ENCODE measurements at places on chromosomes 5 and 9. TPM values are rescaled to one million over a fixed set of nuclear protein-coding genes. Genes with fewer than 3 reads are reported as not detected.

DNA sequence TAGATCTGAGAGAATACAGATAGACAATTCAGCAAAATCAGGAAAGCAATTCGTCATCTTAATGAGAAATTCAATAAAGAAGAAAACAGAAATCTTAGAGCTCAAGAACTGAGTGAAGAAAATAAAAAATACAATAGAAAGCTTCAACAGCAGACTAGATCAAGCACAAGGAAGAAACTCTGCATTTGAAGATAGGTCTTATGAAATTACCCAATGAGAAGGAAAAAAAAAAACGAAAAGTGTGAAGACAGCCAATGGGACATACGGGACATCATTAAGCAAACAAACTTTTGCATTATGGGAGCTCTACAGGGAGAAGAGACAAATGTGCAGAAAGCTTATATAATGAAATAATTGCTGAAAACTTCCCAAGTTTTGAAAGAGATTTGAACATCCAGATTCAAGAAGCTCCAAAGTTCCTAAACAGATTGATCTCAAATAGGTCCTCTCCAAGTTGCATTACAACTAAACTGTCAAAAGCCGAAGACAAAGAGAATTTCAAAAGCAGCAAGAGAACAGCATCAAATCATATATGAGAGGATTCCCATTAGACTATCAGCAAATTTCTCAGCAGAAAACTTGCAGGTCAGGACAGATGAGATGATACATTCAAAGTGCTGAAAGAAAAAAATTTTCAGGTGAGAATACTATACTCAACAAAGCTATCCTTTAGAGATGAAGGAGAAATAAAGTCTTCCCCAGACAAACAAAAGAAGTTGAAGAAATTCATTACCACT lies 10.8 kb upstream of the RLN2 start:
- DNase-seq: no peak

GRCh38 chr9:134459164-134459563 lies 132.9 kb downstream of the RXRA start:
- no peak for DNase-seq

DNA sequence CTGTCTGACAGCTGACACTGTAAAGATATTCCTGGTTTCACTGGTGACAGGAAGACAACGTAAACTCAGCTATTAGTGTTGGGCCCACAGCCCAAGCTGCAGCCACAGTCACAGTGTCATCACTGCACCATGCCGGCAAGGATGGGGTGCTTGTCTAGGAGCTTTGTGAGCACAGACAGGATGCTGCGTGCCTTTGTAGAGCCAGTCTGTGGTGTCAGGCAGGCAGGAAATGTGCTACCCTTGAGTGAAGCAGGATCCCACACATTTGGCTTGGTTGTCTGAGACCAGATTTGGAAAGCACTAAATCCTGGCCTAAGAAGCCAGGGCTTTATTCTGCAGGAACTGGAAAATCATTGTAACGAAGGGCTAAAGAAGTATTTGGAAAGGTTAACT lies 121.6 kb upstream of the ADAMTS16 start:
- DNase-seq: no peak

GRCh38 chr9:134339183-134339806 lies 13.0 kb downstream of the RXRA start:
- DNase-seq: no peak

CCDC69 gene
- 53.0 TPM for polyA plus RNA-seq

LVRN gene
- not detected for polyA plus RNA-seq

PCDHB4 gene
- not detected for polyA plus RNA-seq

TPPP gene
- 0.03 TPM for polyA plus RNA-seq

GRCh38 chr5:164181604-164182003 lies 676.2 kb downstream of the MAT2B start:
- DNase-seq: no peak

DNA sequence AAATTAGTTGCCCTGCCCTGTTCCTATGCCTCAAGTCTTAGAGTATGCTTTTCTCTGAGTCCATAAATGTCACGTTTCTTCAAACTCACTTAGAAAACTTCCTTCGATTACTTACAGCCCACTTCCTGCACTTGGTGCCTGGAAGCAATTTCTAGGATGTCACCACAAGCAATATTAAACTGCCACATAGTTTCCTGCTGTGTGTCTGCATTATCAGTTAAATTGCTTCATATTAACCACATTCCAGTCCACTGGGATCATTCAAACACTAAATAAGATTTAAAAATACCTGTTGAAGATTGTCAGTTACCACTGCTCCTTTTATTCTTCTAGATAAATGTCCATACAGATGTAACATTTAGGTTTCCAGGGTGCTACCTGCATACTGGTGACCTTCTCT lies 4.1 kb downstream of the DENND1A start:
- no peak for DNase-seq

- no peak for DNase-seq
Measured at GRCh38 chr9:27665136-27665535, 91.9 kb upstream of the C9orf72 start.

DNA sequence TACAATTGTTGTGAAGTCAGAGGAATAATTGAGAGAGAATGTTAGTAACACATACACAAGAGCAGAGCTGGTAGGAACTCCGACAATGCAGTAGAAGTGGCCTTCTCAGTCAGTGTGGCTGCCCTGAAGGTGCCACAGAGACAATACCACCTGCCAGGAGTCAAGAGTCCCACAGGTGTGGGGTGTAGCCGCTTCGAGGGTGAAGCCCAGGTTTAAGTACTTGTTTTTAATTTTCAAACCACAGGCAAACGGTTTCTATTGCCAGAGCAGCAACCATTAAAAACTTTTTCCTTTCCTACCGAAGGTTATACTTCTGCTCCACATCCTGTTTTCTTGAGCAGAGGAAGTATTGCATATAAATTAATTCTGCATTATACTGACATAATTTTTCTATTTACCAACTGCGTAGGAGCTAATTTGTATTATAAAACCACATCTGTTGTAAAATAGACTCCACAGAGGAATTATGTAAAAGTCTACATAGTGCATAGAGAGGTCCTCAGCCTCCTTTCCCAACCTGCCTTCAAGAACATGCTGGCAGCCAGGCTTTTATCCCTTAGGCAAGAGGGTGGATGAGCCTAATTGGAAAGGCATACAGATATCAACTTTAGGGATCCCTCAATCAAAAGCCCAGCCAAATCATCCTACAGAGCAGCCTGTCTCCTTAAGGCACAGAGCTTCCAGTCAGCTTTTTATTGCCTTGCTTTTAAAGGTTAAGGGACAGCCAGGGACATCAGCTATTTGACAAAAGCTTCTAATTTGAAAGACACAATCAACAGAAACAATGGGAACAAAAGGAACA lies 12.9 kb upstream of the ACTBL2 start:
- DNase-seq: no peak

DNA sequence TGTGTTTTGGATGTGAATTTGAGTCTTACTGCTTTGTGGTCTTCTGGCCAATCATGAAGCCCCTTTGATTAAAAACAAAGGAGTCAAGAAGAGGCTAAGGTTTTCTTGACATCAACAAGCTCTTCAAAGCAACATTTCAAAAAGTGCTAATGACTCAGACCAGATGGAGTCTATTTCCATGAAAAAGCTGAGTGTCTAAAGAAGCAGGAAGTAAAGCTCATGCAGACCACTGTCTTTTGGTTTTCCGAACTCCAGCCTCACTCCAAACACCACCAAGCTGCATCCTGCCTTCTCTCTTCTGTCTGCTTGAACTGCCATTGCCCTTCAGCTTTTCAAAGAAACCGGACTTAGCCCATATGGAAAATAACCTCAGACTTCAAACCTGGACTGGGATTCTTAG lies 115.2 kb downstream of the PRDM6 start:
- no peak for DNase-seq
